Spinal cord (tissue), 10 donors: ENCODE measurements at places on chromosomes 4 and X. TPM values are rescaled to one million over a fixed set of nuclear protein-coding genes. Genes with fewer than 3 reads are reported as not detected.

DNA sequence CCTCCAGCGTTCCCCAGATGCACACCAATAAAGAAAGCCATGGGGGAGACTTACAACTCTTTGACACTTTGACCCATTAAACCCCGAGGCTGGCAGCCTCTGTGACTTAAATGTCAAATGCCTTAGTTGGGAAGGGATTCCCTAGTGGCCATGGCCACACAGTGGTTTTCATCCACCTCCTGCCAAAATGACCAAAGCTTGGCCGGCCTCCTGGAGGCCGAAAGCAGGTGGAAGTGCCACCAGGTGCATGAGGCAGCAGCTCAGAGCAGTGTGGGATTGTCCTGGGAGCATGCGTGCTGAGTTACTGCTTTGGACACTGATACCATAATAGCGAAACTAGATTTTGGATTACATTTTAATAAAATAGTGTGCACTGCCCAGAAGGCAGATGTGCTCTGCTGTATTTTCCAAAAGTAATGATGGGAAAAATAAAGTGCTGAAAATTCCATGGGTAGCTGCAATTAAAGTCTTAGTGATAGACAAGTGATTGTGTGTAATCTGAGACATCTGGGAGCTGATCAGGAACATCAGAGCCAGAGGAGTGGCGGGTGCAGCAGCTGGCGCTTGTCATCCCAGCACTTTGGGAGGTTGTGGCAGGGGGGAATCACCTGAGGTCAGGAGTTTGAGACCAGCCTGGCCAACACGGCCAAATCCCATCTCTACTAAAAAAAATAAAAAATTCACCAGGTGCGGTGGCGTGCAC, 39.8 kb upstream of the TADA2B start:
- DNase-seq, result no peak

Gene CDKL5
- 27.7 TPM for total RNA-seq

- peak; percentile 73 for DNase-seq
These were observed 956 bp downstream of the SORCS2 start for GRCh38 chr4:7193030-7193958.

Gene SYTL5
- total RNA-seq, result 11.9 TPM

DNA sequence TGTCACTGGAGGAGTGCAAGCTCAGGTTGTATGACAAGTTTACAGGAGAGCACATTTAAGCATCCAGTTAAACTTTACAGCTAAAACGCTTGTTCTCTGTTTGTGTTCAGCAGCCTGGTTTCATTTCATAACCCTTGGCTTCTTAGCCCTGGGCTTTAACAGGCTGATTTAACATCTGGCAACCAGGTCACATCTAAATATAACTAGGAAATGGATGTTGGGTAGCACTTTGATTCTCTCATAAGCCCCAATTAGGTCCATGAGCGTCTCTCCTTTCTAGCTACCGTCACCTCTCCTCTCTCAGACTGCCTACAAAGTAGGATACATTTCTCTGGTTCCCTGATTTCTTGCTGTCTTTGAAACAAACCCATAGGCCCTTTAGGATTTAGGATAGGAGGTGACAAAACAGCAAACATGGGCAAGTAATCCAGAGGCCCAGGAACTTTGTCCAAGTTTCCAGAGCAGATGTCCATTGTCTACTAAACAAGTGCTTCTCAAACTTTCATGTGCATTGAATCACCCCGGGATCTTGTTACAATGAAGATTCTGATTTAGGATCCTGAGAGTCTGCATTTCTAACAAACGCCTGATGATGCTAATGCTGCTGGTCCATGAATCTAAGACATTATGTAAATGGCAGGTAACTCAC, 22.5 kb downstream of the OTUD6A start:
- DNase-seq, result no peak

DNA sequence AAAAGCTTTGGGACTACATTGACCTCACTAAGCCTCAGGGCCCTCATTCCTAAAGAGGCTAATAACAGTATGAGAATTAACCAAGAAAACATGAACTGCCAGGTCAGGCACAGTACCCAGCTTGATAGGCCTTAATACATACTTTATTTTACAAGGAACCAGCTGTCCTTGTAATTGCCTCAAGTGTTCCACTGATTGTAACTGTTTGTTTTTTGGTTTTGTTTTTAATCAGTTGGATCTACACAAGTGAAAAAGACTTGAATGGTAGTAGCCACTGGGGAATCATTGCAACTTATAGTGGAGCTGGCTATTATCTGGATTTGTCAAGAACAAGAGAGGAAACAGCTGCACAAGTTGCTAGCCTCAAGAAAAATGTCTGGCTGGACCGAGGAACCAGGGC, 35.6 kb downstream of the PKD2 start:
- no peak for DNase-seq

DNA sequence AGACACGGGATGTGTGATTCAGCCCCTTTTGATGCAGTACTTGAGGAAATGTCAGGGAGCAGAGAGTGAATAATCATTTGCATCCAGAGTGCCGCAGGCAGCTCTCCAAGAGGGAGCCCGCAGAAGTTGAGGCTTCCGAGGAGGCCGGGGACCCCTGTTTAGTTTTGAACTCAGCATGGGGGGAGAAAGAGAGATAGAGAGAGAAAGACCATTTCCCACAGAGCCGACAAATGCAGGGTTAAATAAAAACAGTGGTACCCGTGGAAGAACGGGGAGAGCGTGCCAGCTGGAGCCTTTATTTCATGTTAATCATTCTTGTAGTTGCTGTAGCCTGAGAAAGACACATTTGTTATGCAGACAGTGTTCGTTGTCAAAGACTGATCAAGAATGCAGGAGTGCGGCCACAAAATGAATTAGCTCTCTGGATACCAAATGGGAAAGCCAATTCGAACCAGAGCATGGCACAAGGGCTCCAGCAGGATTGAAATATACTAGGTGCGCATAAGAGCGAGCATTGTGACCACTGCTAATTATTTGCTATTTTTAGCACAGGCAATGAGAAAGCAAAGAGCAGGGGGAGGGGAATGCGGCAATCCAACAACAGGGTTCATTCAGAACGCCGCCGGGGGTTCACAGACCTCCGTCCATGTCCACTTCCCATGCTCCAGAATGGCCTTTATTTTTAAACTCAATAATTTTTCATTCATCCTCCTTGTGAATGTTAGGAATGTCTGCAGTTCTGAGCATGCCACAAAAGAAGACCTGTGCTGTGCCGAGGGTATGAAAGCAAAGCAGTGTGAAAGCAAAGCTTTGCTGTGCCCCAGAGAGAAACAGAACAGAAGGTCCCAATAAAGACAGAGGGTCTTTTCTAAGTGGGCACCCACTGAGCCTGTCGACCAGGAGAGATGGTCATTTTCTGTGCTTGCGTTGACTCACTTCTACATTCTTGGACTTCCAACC, 243.9 kb upstream of the VCX3A start:
- DNase-seq, result peak; percentile 65

Gene CCKAR
- 3.5 TPM for total RNA-seq

DNA sequence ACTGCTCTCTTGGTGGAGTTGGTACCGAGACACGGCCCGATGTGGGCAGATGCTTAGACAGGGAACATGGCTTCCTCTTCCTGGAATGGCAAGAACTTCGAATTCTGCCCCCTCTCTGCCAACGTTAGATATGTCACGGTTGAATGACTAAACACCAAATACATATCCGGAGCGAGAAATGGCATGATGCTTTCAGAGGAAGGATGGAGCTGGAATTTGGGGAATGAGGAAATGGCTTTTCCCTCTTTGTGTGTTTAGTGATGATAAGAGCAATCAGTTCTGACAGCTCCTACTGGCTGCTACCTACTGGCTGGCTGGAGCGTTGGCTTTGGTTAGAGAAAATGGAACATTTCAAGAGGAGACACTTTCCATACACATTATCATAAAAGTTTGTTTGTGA, 140.0 kb downstream of the DHRSX start:
- DNase-seq, result no peak

Gene OTC
- 0.30 TPM for total RNA-seq

Gene TRIML2
- total RNA-seq, result not detected

Gene PTPN13
- total RNA-seq, result 66.3 TPM

DNA sequence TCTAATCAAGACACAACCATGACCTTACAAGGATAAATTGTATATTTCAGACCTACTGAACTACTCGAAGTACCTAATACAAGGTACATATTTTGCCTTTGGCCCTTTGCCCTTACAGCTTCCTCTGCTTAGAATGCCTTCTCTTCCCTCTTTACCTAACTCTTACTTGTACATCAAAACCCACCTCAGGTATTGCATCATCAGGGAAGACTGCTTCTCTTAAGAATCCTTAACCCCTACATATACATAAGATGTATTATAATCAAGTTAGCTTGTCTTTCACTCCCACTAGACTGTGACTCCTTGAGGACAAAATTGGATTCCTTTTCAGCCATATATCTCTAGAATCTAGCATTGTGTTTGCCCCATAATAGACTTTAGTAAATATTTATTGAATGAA, 101.7 kb upstream of the STIM2 start:
- no peak for DNase-seq

DNA sequence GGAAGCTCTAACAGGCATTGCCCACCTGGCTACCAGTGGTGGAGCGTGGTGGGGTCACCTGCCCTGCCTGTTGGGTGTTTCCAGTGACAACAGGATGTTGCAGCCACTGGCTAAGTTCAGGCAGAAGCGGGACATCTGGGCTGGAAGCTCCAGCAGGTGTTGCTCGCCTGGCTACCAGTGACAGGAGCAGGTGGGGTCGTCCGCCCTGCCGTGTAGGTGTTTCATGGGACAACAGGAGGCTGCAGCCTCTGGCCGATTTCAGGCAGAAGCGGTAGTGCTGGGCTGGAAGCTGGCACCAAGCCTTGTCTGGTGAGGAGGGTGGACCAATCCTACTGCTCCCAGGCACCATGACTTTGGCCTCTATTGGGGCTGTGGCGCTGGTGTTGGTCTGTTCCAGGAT, 39.4 kb downstream of the RIPPLY1 start:
- no peak for DNase-seq

- DNase-seq, result no peak
These were observed 143.5 kb upstream of the LNX1 start for GRCh38 chr4:53734584-53735353.

DNA sequence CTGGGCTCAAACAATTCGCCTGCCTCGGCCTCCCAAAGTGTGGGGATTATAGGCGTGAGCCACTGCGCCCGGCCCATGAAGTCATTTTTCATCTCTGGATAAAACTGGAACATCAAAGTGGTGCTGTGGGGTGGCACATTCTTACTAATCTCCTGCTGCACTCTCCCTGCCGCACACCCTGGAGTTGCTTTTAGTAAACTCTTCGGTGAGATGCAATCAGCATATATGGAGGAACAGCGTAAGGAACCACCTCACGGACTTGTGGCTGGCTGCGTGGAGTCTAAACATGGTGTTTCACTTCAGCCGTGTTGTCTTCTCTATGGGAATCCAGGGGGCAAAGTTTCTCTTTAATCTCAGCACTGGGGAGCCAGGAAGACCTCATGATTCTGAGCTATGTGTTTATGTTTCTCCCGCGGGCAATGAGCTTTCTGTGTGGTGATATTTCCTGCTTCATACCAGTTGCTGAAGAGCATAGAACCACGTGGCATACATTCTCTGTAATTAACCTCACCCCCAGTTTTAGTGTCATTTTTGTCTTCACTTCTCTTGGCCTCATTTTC, 2.1 kb upstream of the RHOH start:
- no peak for DNase-seq

GRCh38 chrX:77160301-77160700, 286.9 kb upstream of the FGF16 start:
- no peak for DNase-seq

GRCh38 chr4:924107-925096, 7.7 kb downstream of the GAK start:
- DNase-seq, result no peak

- no peak for DNase-seq
These were observed 95.9 kb upstream of the STX18 start for GRCh38 chr4:4637710-4638109.

DNA sequence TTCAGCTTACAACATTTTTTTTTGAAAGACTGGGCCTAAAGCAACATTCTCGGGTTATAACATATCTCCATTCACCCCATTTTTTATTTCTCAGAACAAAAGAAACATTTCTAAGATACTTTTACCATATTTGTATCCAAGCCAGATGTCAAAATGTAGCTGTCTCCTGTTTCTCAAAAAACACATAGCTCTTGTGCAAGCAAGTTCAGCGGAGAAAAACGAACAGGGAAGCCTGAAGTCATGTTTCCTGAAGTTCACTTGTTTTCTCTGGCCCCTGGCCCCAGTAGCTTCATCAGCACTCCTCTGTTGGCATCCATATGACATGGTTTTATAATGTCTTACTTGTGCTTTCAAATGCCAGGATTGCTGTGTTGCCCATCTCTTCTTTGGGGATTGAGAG, 218.2 kb downstream of the BANK1 start:
- DNase-seq, result no peak

Gene SLC49A3
- 1.6 TPM for total RNA-seq

Gene STPG2
- total RNA-seq, result 2.7 TPM

GRCh38 chrX:153624196-153625091, 22.6 kb upstream of the DUSP9 start:
- DNase-seq, result no peak

GRCh38 chr4:174444390-174444789, 77.9 kb downstream of the HPGD start:
- no peak for DNase-seq

DNA sequence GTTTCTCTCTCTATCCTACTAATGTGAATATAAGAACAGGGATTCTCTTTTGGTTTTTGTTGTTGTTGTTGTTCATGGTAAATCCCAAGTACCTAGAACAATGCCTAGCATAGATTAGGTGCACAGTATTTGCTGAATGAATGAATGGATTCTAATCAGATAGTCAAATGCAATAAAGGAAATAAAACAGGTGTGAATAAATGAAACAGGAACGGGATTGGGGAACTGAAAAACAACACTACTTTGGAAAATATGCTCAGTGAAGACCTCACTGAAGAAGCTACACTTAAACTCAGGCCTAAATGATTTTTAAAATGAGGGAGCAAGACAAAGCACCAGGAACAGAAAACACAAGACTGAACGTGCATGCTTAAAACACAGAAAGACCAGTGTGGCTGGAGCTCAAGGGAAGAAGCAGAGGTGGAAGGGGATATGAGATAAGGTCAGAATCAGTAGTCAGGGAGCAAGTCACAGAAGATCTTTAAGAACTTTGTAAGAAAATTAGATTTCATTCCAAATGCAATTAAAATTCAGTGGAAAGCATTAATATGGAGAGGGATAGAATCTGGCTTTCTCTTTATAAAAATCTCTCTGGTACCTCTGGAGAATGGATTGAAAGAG, 144.7 kb downstream of the ZAR1 start:
- DNase-seq, result no peak

Gene PLAC8
- total RNA-seq, result 1.1 TPM
